Spleen (tissue), 13 donors: ENCODE measurements at places on chromosomes 7 and 10. TPM values are rescaled to one million over a fixed set of nuclear protein-coding genes. Genes with fewer than 3 reads are reported as not detected.

Gene CALHM3
- not detected for total RNA-seq

DNA sequence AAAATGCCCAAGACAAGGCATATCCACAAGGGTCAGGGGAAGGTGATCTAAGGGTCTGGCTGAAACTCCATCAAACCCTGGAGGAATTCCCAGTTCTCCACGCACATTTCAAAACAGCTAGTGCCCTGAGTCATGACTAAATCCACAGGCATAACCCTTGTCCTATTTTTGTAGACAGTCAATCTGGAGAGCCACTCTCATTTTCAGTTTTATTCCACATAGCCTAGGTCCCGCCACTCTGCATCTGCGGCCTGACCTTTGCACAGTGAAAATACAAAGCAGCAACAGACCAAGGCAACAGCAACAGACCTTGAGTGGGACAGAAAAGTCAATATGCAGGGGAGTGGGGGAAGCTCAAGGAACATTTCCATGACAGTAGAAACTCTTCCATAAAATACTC, 201.4 kb upstream of the NPVF start:
- H3K4me1 ChIP-seq: no peaks in the 10 kb centered on the region
- no peak overlapping the region for H3K27ac ChIP-seq
- DNase-seq: no peak
- H3K36me3 ChIP-seq: no peaks in the 10 kb centered on the region

- DNase-seq: no peak
- H3K4me3 ChIP-seq: no peak overlapping the region
- H3K27me3 ChIP-seq: no peaks in the 10 kb centered on the region
Observed at GRCh38 chr10:50381642-50382041, 130.3 kb upstream of the ASAH2 start.

GRCh38 chr7:70762696-70763095, 369.2 kb upstream of the GALNT17 start:
- H3K4me3 ChIP-seq: no peak overlapping the region
- DNase-seq: no peak
- H3K4me1 ChIP-seq: peaks cover 4% of the 10 kb centered on the region
- no peaks in the 10 kb centered on the region for H3K36me3 ChIP-seq
- no peaks in the 10 kb centered on the region for H3K27me3 ChIP-seq
